ENCODE measurements at places on chromosomes 11 and 22.

DNA sequence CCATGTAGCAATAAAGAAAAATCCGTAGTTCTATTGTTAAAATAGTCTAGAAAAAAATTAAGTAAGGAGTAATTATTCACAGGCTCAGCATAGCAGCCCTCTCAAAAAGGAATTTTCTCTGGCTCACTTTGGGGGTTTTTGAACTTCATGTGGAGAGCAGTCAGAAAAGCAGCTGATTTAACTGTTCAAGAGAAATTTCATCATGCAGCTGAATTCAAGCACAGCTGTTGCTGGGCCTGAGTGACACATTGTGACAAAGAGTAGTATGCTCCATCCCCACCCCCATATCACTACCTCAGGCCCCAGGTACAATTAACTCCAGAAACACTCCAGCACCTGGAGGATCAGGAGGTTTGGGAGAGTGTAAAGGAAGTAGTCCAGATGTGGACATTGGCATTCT, 272.1 kb downstream of the FAM76B start:
- no peak for DNase-seq

DNA sequence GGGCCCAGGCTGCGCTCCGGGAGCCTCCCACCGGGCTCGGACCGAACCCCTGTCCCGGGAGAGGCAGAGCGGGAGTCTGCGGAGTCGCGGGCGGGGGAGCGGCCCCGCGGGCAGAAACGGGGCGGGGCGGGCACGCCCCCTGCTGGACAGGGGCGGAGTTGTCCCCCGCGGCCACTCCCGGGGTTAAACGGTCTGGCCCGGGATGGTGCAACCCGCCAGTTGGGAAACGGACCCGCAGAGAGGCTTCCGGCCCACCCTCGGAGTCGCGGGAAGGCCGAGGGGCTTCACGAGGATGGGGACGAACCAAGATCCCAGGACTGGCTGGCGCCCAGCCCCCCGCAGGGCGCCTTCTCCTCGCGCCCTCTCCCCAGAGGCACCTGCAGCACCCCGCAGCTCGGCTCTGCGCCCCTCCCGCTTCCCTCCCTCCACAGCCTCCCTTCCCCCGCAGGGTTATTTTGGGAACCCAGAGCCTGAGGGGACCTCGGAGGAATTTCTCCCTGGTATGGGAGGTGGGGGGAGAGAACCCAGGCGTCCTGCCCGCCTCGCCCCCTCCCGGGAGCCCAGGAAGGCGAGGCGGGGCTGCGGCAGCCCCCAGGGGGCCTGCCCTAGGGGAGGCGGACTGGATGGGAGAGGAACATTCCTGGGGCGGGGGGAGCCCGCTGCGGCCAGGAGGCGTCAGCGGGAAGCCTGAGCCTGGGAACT, 902 bp downstream of the RASGRP2 start:
- DNase-seq, result no peak

DNA sequence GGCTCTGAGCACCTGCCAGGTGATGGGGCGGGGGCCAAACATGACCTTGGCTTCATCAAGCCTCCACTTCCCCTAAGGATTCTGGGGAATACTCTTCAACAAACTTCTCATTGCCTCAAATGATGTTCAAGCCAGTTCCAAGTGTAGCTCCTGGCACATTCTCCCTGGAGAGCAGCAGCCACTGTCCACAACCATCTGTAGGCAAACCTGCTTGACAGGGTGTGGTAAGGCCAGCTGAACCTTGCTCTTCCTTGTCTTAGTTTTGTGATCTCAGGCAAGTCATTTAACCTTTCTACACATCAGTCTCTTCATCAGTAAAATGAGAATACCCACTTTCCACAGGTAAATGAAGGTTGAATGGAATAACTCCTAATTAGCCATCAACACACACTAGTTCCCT, 323.3 kb downstream of the TENM4 start:
- no peak for DNase-seq

- DNase-seq, result no peak
Measured at GRCh38 chr11:128747728-128748148, 53.9 kb downstream of the FLI1 start.

DNA sequence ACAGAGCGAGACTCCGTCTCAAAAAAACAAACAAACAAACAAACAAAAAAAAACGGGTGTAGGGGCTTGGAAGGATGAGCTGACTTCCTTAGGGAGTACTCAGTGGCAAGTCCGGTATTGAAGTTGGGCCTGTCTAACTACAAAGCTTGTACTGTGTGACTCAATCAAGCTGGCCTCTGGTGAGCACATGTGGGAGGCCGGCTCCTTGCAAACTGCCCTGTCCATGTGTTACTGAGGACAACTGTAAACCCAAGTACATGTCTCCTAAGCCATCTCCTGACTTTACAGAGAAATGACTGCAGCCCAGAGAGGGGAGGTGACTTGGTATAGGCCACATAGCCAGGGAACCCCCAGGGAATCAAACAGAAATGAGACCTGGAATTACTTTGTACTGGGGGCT, 11.6 kb downstream of the RIBC2 start:
- no peak for DNase-seq

DNA sequence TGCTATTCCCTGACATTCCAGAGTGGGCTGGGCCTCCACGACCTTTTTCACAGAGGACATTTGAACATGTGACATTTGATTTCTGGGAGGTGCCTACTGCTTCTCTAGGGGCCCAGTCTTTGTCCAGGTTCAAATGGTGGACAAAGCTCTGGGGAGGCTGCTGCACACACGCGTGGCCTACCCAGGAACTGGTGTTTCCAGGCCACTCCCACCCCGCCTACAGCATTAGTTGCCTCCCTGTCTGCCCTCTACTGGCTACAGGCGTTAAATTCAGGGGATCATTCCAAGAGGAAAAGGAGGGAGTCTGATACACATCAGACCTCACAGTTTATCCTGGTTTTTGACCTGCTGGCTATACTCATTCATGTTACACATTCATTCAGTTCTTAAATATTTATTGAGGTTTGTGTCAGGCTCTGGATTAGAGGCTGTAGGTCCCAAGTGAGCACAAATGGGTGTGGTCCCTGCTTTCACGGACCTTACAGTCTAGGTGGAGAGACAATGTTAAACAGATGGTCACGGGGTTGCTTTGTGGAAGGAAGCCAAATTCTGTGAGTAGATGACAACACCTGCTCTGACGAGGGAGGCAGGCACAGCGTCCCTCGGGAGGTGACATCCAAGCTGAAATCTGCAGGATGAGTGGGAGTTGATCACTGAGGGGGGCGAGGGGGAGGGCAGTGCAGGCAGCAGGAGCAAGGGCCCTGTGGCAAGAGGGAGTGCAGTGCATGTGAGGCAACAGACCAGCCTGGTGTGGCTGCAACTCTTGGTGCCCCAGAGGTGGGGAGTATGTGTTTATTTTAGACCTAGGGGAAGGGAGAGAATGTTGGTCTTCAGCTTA, 11.8 kb downstream of the TUB start:
- DNase-seq, result peak; percentile 51

DNA sequence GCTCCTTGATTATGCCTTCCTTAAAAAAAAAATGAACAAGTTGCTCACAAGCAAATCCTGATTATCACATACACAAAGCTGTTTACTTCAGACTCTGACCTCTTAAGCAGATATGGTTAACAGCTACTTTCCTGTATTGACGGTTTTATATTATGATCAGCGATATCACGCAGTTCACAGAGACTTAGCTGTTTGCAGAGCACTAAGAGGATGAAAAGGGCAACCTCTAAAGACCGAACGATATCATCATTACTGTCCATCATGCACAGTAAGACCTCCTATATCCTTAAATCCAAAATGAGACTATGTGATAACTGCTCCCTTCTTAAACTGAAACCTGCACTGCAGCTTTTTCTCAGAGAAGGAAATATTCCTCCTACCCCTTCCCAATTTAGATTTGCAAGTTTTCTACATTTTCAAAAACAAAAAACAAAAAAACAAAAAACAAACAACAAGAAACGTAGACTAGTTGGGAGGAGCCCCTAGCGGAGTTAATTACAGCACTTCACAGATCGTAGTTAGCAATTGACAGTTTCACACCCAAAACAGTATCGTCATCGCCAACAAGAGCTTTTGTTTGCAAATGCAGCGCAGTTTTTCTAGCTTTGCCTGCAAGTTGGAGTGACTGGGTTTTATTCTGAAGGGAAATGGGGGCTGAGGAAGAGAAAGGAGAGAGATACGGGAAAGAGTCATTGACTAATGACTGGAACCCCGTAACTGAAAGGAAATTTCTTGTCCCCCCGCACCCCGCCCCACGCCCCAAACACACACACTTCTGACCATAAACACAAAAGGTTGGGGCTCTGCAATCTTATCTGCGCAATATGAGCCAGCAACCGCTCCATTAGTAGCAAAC, 1.2 kb downstream of the DDX6 start:
- peak; percentile 7 for DNase-seq

DNA sequence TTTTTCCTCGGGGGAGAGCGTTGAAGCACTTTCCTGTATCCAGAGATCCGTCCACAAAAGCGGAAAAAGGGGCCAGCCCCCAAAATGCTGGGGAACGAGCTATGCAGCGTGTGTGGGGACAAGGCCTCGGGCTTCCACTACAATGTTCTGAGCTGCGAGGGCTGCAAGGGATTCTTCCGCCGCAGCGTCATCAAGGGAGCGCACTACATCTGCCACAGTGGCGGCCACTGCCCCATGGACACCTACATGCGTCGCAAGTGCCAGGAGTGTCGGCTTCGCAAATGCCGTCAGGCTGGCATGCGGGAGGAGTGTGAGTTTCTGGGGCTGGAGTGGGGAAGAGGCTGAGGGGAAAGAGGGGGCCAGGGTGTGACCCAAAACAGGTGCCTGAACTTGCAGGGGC, 2.6 kb downstream of the NR1H3 start:
- no peak for DNase-seq

- no peak for DNase-seq
Measured at GRCh38 chr11:101786916-101787315, 127.9 kb upstream of the CEP126 start.

DNA sequence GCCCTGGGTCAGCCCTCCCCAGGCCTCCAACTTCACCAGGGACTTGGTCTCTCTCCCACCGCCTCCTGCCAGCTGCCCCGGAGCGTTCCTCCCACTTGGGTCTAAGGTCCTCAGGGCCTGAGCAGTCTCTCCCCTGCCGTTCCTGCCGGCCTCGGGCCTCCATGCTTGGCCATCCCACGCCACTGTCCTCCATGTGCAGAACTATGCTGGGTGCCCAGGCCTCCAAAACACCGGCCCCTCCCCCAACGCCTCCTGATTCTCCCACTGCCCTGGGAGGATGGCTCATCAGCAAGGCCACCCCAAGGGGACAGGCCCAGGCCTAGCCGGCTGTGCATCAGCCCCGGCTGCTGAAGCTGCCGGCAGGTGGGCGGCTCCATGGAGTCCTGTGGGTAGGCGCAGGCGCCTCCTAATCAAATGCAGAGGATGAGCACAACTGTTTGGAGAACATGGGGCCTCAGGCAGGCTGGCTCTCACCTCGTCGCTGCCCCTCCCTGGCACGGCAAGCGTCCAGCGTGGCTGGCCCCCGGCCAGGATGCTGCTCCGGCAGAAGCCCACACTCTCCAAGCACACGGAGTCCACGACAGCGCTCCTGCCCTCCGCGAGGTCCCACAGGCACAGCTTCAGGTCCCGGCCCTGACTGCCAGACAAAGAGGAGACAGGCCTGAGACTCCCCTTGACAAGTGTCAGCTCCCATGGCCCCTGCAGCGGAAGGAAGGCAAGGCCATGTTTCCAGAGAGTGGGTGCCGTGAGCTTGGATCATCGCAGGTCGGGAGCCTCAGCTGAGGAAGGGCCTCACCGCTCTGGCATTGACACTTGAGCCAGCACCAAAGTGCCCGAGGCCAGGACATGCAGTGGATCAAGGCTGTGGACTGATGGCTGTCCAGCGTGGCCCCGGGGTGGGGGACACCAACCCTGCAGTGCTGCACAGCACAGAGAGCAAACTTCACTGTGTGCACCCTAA, 42.6 kb downstream of the GNB1L start:
- no peak for DNase-seq

DNA sequence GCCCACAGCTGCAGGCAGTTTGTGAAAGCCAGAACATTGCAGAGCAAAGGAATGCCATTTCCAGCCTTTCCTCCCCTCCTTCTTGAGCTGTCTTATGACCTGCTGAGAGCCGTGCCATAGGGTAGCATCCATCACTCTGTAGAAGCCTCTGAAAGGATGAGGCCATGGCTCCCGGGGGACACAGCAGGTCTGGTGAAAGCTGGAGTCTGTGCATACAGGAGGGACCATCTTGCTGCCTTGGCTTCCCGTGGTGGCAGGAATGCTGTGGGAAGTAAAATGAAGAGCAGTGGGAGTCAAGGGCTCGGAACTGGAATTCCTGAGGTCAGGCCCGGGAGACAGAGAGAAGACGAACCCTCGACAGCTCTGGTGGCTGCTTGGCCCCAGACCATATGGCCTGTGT, 30.9 kb downstream of the ANO1 start:
- DNase-seq, result no peak

- DNase-seq, result no peak
Measured at GRCh38 chr11:64726867-64727530, 4.0 kb upstream of the NRXN2 start.

DNA sequence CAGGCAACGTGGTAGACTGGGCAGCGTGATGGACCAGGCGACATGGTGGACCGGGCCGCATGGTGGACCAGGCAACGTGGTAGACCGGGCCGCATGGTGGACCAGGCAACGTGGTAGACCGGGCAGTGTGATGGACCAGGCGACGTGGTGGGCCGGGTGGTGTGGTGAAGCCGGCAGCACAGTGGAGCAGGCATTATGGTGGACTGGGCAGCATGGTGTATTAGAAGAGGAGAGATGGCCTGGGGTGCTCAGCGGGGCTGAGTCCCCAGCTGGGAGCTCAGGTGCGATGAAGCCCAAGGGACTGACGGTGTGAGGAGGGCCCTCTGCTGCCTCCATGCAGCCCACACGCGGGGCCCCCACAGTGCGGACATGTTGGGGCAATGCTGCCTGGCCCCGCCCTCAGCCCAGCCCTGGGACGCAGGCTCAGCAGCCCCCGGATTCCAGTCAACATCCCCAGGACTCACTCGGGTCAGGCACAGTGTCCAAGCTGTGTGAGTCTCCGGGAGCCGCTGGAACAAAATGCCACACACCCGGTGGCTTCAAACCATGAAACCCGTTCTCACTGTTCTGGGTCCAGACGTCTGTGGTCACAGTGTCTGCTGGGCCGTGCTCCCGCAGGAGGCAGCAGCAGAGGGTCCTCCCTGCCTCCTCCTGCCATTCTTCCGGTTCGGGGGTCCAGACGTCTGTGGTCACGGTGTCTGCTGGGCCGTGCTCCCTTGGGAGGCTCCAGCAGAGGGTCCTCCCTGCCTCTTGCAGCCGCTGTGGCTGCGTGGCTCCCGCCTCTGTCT, 1084.9 kb downstream of the BRD1 start:
- no peak for DNase-seq

DNA sequence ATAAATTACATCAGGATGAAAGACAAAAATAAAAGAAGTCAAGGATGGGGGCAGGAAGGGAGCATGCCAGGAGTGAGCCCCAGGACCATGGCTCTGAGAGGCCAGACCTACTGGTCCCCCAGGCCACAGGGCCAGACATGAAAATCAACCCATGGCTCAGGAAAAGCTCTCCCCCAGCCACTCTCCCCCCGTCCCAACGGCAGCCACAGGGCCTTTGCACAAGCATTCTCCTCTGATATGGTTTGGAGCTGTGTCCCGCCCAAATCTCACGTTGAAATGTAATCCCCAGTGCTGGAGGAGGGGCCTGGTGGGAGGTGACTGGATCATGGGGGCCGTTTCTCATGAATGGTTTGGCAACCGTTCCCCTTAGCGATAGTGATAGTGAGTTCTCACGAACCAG, 80.8 kb upstream of the ANO1 start:
- no peak for DNase-seq
